ENCODE measurements at places on chromosomes 2 and 18.

DNA sequence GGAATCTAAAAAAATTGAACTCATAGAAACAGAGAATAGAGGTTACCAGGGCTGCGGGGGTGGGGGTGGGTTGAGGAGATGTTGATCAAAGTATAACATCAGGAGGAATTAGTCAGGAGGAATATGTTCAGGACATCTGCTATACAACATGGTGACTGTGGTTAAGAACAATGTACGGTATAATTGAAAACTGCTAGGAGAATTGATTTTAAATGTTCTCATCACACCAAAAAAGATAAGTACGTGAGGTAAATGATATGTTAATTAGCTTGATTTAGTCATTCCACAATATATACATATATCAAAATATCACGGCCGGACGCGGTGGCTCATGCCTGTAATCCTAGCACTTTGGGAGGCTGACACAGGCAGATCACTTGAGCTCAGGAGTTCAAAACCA is 140.2 kb downstream of the MTCL1 start:
- DNase-seq, result no peak

- DNase-seq, result no peak
Measured at GRCh38 chr2:58862244-58862643, 621.1 kb upstream of the FANCL start.

- no peak for DNase-seq
Measured at GRCh38 chr18:45774065-45774521, 50.1 kb downstream of the SLC14A1 start.

DNA sequence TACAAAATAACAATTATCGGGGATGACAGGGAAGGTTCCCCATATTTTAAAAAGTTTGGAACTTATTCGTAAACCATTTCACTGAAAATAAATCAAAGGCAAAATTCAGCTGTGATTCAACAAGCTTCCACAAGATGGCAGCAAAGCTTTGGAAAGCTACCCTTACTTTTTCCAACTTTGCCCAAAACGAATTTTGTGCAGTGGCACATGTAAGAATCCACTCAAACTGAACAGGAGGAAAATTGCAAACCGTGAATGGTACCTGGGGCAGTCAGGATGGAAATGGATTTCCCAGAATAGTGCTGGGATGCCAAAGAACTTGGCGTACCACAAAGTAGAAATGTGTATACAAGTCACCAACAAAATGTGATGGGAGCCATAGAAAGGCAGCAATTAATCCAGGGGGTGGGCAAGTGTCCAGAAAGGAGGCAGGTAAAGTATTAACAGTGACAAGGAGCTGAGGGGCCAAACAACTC is 10.7 kb downstream of the RPL31 start:
- DNase-seq, result no peak

DNA sequence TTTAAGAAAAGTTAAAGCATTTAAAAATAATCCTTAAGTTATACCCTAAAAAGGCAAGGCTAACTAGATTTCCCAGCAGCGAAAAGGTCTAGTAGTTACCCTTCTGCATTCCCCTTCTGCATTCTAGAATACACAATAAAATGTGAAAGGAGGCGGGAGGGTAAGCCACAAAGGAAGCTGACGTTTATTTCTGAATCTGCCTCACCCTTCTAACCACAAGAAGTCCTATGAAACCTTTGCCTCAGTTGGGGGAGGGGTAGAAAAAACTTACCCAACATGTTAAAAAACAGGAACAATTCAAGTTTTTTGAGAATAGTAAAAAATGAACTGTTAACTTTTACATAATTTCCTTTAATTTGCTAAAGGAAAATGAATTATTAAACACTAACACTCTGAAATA is 11.3 kb downstream of the STK17B start:
- peak; percentile 57 for DNase-seq

GRCh38 chr2:127464470-127465257 is 46.4 kb downstream of the PROC start:
- no peak for DNase-seq

DNA sequence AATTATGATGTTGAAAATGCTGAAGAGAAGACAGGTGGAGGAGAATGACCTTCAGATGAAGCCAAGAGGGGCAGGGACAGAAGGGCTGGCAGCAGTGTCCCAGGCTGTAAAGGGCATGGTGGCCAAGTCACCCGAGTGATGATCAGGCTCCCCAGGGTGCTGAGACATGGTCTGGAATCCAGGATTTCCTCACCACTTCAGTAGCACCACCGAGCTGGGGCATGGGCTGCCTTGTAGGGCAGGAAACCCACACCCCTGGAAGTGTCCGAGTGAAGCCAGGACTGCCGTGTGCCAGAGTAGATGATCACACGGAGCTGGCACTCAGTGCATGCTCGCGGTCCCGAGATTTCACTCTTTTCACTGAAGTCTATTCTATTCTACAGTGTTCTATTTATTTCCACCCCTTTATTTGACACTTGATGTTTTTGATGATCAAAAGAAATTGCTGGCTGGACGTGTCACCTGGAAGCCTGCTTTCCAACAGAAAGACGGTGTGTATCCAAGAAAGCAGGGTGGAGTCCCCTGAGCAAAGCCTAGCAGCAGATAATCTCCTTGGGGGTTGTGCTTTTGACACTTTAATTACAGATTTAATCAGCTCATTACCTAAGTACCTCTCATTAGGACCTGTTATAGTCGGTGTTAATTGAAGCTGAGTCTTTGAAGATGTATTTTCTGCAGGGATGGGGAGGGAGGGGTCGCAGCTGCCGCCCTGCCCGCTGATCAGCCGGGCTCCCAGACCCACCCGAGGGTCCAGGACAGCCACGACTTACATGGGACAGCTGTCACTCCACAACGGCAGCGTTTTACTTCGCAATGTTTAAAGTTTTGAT is 92.3 kb downstream of the SEPTIN10 start:
- DNase-seq, result no peak

GRCh38 chr2:157312866-157313486 is 12.6 kb downstream of the ERMN start:
- DNase-seq, result no peak

DNA sequence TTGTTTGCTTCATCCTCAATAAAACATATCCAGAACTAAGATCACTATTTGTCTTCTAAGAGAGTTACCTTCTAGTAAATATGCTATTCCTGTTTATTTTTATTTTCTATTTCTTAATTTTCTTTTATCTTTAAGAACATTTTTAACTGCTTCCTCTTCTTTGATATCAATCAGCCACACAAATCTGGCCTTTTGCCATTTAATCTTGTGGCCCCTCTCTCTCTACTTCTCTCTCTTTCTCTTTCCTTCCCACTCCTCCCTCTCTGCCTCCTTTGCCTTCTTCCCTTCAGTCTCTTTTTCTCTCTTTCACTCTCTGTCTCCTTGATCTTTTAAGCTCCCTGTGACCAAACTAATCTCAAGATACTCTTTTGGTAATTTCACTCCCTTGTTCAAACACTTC is 108.4 kb downstream of the GRB14 start:
- DNase-seq, result no peak

- DNase-seq, result no peak
Measured at GRCh38 chr2:176285321-176285720, 16.1 kb downstream of the MTX2 start.

DNA sequence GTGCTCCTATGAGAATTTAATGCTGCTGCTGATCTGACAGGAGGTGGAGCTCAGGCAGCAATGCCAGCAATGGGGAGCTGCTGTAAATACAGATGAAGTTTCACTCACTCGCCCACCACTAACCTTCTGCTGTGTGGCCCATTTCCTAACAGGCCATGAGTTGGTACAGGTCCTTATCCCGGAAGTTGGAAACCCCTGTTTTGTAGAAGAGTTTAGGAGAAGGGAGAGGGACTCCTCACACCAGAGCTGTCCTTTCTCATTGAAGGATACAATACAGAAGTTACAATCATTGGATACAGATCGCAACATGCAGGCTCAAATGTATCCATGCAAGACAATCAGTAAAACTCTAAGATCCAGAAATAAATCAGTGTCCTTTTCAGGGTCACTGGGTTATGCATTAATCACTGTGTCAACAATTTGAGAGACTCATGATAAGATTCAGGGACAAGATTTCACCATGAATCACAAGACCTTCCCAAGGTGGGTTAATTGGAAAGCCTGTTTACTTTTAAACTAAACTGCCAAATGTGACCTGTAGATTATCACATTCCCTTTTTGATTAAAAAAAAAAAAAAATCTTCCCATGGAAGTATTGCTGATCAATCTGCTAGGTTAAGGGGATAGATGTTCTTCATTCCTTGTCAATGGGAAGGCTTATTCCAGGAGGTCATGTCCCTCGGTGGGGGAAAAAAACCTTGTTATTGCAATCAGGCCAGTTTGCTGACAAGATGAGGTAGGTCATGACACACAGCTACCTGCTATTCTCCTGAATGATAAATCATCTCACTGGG is 97.2 kb downstream of the SP100 start:
- no peak for DNase-seq

DNA sequence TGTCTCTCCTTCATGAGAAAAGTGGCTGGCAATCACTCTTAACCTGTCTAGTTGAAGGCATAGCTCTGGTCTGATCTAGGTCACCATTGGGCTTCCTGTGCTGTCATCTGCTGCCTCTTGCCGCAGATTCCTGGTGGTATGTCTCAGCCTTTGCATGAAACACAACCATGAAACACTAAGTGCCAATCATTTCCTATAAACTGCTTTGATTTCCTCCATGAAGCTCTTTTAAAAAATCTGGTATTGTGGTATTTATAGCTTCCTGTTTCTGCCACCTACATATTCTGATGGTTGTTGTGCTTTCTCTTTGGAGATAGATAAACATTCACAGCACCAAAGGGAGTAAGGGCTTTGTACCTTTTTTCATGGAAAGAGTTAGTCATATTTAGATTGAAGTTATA is 120.0 kb upstream of the EPC2 start:
- peak; percentile 61 for DNase-seq

- DNase-seq, result no peak
Measured at GRCh38 chr2:201795607-201796477, 10.5 kb upstream of the CDK15 start.

DNA sequence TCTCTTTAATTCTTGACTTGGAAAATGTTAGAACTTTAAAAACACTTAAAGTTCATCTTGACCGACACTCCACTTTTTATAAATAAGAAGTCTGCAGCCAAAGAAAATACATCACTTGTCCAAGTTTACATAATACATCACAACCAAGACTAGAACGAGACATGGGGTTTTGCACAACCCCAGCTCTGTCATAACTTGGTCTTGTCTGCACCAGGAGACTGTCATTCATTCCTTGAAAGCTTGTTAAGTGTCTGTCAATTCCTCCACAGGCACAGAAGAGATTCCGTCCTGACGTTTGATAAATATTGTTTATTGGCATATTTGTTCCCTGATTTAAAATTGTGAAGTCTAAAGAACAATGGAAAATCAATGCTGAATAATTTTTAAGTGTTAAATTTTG is 139.5 kb upstream of the SETBP1 start:
- DNase-seq, result no peak
